ENCODE measurements at places on chromosomes 3 and 15. TPM values are rescaled to one million over a fixed set of nuclear protein-coding genes. Genes with fewer than 3 reads are reported as not detected.

DNA sequence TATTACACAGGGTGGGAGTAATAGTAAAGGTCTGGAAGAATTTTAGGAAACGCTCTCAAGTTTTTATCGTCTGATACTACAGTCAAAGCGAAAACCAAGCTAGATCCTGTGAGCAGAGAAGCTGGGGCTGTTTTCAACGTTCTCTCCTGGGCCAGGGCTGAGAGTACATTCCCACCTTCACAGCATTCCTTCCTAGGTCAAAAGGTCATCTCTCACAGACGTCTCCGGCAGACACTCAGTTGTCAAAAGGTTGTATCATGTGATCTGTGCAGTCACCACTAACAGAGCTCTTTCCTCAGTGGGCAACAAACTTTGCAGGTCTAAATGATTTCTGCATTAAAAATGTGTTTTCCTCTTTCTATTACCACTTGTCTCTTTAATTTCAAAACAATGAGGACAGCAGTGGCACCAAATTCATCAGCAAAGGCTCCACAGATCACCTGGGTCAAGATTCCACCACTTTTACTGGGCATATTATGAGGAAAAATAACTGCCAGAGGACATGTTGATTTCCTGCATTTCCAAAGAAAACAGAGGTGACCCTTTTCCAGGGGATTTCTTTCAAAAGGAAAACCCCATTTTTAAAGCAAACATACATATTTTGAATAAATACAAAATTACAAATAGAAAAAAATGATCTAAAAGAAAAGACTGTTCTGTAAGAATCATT lies 41.9 kb downstream of the MEIS2 start:
- no peak overlapping the region for H3K4me3 ChIP-seq
- no peaks in the 10 kb centered on the region for H3K4me1 ChIP-seq
- H3K27ac ChIP-seq, result no peak overlapping the region

DNA sequence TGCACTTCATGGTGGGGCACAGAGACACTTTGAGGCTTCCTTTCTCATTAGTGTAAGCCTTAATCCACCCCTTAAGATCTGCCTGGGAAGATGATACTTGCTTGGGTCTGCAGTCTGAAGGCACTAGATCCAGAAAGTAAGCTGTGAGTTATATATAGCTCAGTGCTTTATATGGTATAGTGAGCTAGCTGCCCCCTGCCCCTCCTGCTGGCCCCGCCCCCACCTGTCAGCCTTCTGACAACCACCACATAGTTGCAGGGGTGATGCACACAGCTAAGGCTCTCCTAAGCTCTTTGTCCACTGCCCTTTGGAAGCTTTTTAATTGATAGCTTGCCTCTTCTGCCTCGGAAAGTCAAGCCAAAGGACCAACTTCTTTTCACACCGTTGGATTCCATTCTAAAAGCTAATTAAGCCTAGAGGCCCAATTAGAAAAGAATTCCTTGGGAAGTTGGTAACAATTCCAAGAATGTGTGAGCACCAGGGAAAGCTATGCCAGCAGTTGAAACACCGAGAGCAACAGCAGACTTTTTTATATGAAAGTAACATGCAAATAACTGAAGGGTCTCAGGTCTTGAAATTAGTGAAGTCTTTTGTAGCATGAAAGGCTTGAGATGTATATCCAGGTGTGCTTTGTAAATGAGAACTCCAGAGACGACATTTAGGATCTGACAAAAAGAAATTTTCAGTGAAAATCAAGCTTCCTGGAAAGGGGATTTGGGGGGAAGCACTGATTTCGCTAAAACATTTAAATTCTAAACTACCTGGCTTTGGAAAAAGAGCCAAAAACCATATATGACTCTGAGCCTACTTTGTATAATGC lies 2.3 kb downstream of the TPM1 start:
- no peak overlapping the region for H3K4me3 ChIP-seq
- H3K27ac ChIP-seq, result no peak overlapping the region
- DNase-seq, result no peak

DNA sequence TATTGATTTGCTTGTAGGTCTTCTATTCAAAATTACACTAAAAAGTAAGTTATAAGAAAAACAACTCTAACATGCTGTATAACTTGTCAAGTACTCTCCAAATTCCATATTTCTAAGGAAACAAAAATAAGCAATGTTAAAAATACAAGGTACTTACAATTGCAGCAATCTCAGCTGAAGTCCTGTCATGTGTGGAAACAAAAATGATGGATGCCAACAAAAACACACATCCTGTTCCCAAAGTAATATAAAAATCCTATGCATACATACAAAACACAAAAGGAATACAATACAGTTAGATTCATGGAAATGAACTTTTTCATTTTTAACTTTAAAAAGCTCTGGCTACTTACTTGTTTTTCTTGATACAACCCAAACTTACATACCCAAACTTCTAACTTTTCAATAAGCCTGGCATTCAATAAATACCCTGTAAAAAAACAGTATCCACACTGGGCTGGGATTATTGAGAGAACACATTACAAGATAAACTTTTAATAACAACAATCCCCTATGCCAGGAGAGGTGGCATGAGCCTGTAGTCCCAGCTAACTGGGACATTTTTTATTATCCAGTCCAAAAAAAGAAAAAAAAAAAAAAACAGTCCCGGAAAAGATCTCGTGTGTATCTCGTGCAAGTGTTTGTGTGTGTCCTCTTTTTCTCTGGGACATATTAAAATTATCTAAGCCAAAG lies 14.7 kb downstream of the CMTM6 start:
- no peak for DNase-seq
- H3K4me3 ChIP-seq, result no peak overlapping the region
- H3K4me1 ChIP-seq, result peaks cover 6% of the 10 kb centered on the region
- H3K27ac ChIP-seq, result no peak overlapping the region
- H3K36me3 ChIP-seq, result peaks cover 45% of the 10 kb centered on the region
- H3K27me3 ChIP-seq, result no peaks in the 10 kb centered on the region

- no peak overlapping the region for H3K27ac ChIP-seq
- no peaks in the 10 kb centered on the region for H3K4me1 ChIP-seq
- H3K4me3 ChIP-seq, result no peak overlapping the region
- H3K36me3 ChIP-seq, result no peaks in the 10 kb centered on the region
- no peak for DNase-seq
- H3K27me3 ChIP-seq, result no peaks in the 10 kb centered on the region
These were observed 179.4 kb upstream of the ADAMTS9 start for GRCh38 chr3:64867224-64867623.

- H3K36me3 ChIP-seq, result no peaks in the 10 kb centered on the region
- DNase-seq, result no peak
- no peak within 1 kb of the TSS for H3K27ac ChIP-seq
- peaks cover 44% of the 10 kb centered on the region for H3K27me3 ChIP-seq
- no peak within 1 kb of the TSS for H3K4me3 ChIP-seq
- H3K4me1 ChIP-seq, result peaks cover 3% of the 10 kb centered on the region
These were observed at the start of gene ARPIN for GRCh38 chr15:89912674-89913396. ARPIN (minus strand) TSS chr15:89912952; CDS start chr15:89912835, 117 bp downstream.

DNA sequence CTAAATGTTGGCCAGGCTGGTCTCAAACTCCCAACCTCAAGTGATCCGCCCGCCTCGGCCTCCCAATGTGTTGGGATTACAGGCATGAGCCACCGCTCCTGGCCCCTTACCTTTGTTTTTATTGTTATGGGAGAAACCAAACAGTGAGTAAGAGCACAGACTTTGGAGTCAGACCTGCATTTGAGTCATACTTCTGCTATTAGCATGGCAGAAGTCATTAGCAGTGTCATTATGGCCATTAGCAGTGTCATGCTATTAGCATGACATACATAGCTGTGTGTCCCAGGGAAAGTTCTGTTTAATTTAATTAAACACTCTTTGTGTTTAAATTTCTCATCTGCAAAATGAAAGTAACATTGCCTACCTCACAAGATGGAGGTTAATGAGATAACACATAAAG lies 54.8 kb downstream of the SQOR start:
- no peak overlapping the region for H3K27ac ChIP-seq
- H3K4me1 ChIP-seq, result no peaks in the 10 kb centered on the region
- no peak overlapping the region for H3K4me3 ChIP-seq
- DNase-seq, result no peak

- peaks cover 6% of the 10 kb centered on the region for H3K27me3 ChIP-seq
- no peak for DNase-seq
- peaks cover 4% of the 10 kb centered on the region for H3K4me1 ChIP-seq
- no peaks in the 10 kb centered on the region for H3K36me3 ChIP-seq
These were observed 19.6 kb upstream of the RNU6-1 start for GRCh38 chr15:67859331-67859946.

DNA sequence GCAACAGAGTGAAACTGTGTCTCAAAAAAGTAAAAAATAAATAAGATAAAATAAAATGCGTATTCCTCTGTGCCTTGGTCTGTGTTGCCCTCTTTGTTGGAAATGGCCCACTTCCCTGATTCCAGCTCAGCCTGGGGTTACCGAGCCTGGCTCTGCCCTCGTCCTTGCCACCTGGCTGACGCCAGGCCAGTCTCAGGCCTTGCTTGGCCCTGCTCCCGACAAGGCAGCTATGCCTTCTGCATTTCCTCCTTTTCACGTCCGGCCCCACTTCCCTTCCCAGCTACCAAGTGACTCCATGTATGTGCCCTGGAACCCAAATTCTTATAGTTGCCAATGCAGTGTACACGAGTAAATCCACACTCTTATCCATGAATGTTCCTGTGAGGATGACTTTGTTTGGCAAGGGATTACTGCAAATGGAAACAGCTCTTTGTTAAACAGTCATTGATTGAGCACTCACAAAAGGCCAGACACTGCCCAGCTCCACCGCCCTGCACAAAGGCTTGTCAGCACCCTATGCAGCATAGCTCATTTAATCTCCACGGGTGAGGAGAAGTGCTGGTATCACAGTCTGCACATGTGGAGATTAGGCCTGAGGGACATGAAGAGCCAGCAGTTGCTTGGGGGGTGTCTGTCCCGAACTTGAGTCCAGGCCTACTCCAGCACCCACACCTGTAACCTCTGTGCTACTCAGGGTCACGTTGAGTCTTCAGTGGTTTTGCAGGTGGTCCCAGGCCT lies 25.1 kb downstream of the SPSB4 start:
- DNase-seq, result no peak
- H3K4me3 ChIP-seq, result no peak overlapping the region
- H3K27ac ChIP-seq, result no peak overlapping the region

UMPS gene
- total RNA-seq, result 23.3 TPM

DNAJA4 gene
- 30.9 TPM for total RNA-seq

AMOTL2 gene
- total RNA-seq, result not detected

UNC13C gene
- total RNA-seq, result not detected

B3GNT5 gene
- 0.78 TPM for total RNA-seq
